ENCODE measurements at places on chromosomes 1 and 21. TPM values are rescaled to one million over a fixed set of nuclear protein-coding genes. Genes with fewer than 3 reads are reported as not detected.

GRCh38 chr1:29498126-29499103, 262.1 kb downstream of the PTPRU start:
- H3K27ac ChIP-seq = no peak overlapping the region
- H3K27me3 ChIP-seq = peaks cover 39% of the 10 kb centered on the region
- H3K4me3 ChIP-seq = no peak overlapping the region
- no peaks in the 10 kb centered on the region for H3K4me1 ChIP-seq
- DNase-seq = peak; percentile 26
- H3K36me3 ChIP-seq = no peaks in the 10 kb centered on the region

GRCh38 chr1:34412598-34413370, 236.1 kb downstream of the C1orf94 start:
- H3K27me3 ChIP-seq = peaks cover 23% of the 10 kb centered on the region
- no peak overlapping the region for H3K4me3 ChIP-seq
- no peak overlapping the region for H3K27ac ChIP-seq
- DNase-seq = no peak
- no peaks in the 10 kb centered on the region for H3K36me3 ChIP-seq

GRCh38 chr1:246425139-246425794, 81.8 kb downstream of the SMYD3 start:
- H3K27ac ChIP-seq = no peak overlapping the region
- H3K4me1 ChIP-seq = peaks cover 6% of the 10 kb centered on the region
- no peak overlapping the region for H3K4me3 ChIP-seq
- no peaks in the 10 kb centered on the region for H3K27me3 ChIP-seq
- no peak for DNase-seq

- peaks cover 4% of the 10 kb centered on the region for H3K27me3 ChIP-seq
- H3K27ac ChIP-seq = no peak overlapping the region
- DNase-seq = no peak
- no peak overlapping the region for H3K4me3 ChIP-seq
- peaks cover 5% of the 10 kb centered on the region for H3K4me1 ChIP-seq
These were observed 252.5 kb upstream of the PLXNA2 start for GRCh38 chr1:208496467-208497371.

- H3K27ac ChIP-seq = peak overlapping the region; percentile 95
- peaks cover 1% of the 10 kb centered on the region for H3K36me3 ChIP-seq
- peak overlapping the region; percentile 81 for H3K4me3 ChIP-seq
These were observed 837 bp upstream of the DESI2 start for GRCh38 chr1:244651956-244652622.

DNA sequence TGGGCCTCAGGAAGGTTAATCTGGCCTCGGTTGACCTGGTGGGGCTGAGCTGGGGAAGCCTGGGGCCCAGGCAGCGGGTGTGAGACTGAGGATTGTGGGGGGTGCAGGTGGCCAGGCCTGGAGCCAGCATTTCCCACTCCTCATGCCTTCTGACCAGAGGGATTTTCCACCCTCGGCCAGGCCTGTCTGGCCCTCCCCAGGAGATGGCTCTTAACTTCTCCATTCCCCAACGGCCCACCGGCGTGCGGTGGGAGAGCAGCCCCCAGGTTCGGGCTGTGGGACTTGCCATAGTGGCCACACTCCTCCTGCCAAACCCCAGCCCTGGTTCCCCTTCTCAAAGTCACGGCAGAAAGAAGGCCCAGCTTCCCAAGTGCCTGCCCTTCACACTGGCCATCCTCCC, 126.5 kb upstream of the RUNX3 start:
- no peak overlapping the region for H3K27ac ChIP-seq
- H3K36me3 ChIP-seq = no peaks in the 10 kb centered on the region
- H3K27me3 ChIP-seq = peaks cover 30% of the 10 kb centered on the region
- DNase-seq = no peak

- peak overlapping the region; percentile 9 for H3K27ac ChIP-seq
- no peaks in the 10 kb centered on the region for H3K27me3 ChIP-seq
- H3K36me3 ChIP-seq = peaks cover 2% of the 10 kb centered on the region
- no peak for DNase-seq
- peaks cover 2% of the 10 kb centered on the region for H3K4me1 ChIP-seq
These were observed 57.3 kb downstream of the PSMG1 start for GRCh38 chr21:39125752-39126485.

GRCh38 chr1:67850611-67851075, 17.4 kb upstream of the GNG12 start:
- H3K36me3 ChIP-seq = no peaks in the 10 kb centered on the region
- DNase-seq = no peak
- no peak overlapping the region for H3K4me3 ChIP-seq
- peaks cover 16% of the 10 kb centered on the region for H3K4me1 ChIP-seq
- peak overlapping the region; percentile 15 for H3K27ac ChIP-seq

- H3K4me1 ChIP-seq = peaks cover 36% of the 10 kb centered on the region
- DNase-seq = no peak
- H3K27me3 ChIP-seq = no peaks in the 10 kb centered on the region
- H3K4me3 ChIP-seq = no peak overlapping the region
- peaks cover 4% of the 10 kb centered on the region for H3K36me3 ChIP-seq
- no peak overlapping the region for H3K27ac ChIP-seq
These were observed 183.5 kb downstream of the RERE start for GRCh38 chr1:8633741-8634501.

DNA sequence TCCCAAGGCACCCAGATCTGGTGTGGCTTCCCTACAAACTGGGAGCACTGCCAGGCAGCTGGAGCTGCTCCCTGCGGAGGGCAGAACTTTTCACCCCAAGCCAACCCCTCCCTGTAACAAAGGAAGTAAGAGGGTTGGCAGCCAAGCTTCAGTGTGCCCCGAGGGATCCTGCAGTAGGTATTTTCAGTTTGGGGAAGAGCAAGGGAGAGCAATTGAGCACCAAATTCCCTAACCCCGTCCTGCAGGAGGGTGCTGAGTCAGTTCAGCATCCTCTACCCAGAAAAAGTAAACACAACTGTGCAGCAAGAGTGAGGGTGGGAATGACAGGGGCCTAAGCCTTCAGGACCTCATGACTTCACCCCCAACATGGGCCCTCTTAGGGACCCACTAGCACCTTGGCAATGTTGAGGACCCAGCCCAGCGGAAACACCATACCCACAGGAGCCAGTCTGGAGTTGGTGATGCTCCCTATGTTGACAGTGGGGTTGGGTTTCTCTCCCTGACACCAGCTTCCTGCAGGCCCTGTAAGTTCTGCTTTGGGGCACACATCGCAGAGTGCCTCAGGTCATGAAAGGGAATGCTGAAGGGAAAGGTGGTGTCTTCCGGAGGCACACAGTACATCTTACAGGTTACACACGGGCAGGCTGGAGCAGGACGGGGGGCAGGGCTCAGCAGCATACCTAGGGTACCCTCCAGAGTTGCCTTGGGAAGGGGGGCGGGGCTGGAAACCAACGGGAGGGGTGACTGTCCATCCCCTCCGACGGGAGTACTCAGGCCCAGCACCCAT, 14.8 kb downstream of the SH3BP5L start:
- H3K4me1 ChIP-seq = no peaks in the 10 kb centered on the region
- no peaks in the 10 kb centered on the region for H3K27me3 ChIP-seq
- DNase-seq = no peak
- H3K27ac ChIP-seq = no peak overlapping the region
- no peak overlapping the region for H3K4me3 ChIP-seq
- H3K36me3 ChIP-seq = peaks cover 28% of the 10 kb centered on the region

DNA sequence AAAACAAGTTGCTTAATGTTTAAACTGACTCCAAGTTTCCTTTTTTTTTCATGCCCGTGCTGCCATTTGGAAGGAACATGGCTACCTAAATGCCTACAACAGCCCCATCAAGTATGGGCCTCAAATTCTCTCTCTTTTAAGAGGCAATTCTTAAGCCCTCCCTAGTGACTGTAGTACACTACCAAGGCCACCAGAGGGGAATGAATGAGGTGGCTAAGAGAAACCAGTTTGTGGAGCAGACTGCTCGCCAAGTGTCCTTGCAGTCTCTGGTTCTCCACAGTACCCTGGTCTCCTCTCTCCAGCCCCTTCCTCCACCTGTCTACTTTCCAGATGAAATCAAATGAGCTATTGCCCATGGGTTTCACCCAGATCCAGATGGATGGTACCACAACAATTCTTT, 1809.6 kb downstream of the BRINP3 start:
- no peak overlapping the region for H3K27ac ChIP-seq
- DNase-seq = no peak
- H3K4me3 ChIP-seq = no peak overlapping the region

DNA sequence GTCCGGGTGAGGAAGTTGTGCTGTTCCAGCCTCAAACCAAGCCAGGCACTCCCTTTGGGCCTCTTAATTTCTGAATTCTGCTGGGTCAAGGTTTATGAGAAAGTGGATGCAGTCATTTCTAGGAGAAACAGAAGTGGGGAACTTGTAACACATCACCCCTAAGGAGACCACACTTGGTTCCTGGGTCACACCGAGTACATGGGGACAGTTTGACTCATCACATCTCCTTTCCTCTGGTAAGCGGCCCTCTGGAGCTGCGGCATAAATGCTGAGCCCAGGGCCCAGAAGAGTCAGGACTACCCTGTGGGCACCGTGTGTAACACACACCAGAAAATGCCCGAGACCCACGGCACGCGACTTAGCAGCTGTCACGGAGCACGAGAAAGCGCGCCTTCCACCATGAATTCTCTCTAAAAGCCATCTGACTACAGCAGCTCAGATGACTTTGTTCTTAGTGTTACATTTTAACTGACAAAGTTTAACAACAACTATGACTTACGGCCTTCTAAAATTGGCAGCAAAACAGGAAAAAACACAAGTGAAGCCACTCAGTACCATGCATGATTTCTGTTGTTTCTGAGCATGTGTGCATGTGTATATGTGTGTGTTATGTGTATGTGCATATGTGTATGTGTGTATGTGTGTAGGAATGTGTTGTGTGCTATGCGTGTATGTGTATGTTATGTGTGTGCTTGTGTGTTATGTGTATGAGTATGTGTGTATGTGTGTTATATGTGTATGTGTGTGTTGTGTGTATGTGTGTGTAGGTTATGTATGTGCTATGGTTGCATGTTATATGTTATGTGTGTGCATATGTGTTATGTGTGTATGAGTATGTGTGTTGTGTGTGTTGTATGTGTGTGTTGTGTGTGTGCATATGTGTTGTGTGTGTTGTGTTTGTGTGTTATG, 50.8 kb downstream of the TOMM20 start:
- DNase-seq = no peak
- H3K27me3 ChIP-seq = no peaks in the 10 kb centered on the region
- no peak overlapping the region for H3K27ac ChIP-seq
- no peaks in the 10 kb centered on the region for H3K36me3 ChIP-seq
- H3K4me3 ChIP-seq = no peak overlapping the region

DNA sequence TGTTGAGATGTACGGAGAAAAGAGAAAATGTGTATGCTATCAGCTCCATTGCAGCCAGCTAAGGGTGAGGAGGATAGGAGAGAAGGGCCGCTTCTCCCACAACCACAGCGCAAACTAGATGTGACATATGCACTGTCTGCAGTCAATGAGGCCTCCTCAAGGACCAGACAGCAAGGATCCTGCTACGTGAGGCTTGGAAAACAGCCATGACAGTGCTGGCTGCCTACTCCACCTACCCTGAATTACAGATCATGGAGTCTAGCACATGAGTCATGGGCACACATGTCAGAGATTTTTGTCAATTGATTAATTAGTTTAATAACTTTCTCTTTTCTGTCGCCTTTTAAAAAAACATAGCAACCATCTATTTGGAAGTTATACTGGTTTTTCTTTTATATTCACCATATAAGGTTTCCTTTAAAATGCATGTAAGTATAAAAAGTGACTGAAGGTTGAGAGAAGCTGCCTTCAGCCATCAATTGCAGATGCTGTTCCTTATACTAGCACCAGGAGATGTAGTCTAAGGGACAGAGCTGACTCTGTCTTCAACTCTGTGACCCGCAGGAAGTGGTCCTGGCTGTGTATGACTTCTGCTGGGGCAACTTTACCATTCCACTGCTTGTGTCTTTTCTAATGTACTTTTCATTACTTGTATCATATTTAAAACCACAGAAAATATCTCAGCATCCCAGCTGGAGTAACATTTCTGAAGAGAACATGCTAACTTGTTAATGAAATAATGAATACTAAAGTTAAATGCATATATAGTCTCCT, 3.1 kb downstream of the VPS26C start:
- H3K27ac ChIP-seq = peak overlapping the region; percentile 79
- no peak for DNase-seq
- H3K4me3 ChIP-seq = no peak overlapping the region
- no peaks in the 10 kb centered on the region for H3K36me3 ChIP-seq

- H3K4me1 ChIP-seq = peaks cover 6% of the 10 kb centered on the region
- DNase-seq = no peak
- no peak overlapping the region for H3K27ac ChIP-seq
- H3K4me3 ChIP-seq = no peak overlapping the region
- H3K27me3 ChIP-seq = no peaks in the 10 kb centered on the region
These were observed 300.4 kb downstream of the PTPRC start for GRCh38 chr1:198939286-198939685.

- H3K27me3 ChIP-seq = peaks cover 12% of the 10 kb centered on the region
- no peak overlapping the region for H3K4me3 ChIP-seq
- no peaks in the 10 kb centered on the region for H3K36me3 ChIP-seq
- no peak overlapping the region for H3K27ac ChIP-seq
- peaks cover 5% of the 10 kb centered on the region for H3K4me1 ChIP-seq
- DNase-seq = no peak
These were observed 70.7 kb downstream of the COL24A1 start for GRCh38 chr1:86085741-86086409.

DNA sequence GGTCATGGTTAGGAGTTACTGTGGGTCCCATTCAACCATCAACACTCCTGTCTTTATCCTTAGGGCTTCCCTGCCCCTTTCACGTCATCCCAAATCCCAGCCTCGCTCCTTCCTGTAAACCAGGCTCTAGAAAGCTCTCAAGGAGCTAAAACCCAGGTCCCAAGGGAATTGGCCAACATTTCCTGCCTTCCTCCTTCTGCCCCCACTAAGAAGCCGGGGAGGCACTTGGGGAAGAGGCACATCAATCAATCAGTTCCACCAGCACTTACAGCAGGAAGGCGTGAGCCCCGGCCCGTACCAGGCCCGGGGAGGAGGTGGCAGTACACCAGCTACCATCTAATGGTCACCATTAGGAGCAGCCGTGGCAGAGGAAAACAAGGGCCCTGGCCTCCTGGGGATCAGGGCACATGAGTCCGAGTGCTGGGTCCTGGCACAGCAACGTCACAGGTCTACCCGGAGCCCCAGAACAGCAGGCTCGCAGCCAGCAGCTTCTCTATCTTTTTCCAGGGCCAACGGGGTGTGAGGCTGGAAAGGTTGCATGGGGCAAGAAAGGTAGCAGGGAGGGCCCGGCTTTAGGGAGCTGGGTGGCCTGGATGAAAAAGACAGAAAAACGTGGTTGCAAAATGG, 108.6 kb downstream of the CASZ1 start:
- H3K27ac ChIP-seq = no peak overlapping the region
- peaks cover 8% of the 10 kb centered on the region for H3K27me3 ChIP-seq
- no peaks in the 10 kb centered on the region for H3K36me3 ChIP-seq
- H3K4me3 ChIP-seq = no peak overlapping the region
- no peak for DNase-seq

DNA sequence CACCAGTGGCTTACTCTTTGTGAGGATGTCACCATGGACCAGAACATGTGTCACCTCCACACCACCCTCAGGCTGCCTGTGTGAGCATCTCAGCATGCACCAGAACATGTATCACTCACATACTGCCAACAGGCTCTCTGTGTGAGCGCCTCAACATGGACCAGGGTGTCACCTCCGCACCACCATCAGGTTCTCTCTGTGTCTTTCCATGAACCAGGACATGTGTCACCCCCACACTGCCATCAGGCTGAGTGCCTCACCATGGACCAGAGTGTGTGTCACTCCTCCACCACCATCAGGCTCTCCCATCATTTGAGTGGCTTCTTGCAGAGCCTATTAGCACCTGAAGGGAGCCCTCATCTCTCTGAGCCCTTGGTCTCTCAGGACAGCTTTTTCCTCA, 125.2 kb downstream of the ZNF648 start:
- no peak overlapping the region for H3K27ac ChIP-seq
- no peak overlapping the region for H3K4me3 ChIP-seq
- H3K36me3 ChIP-seq = no peaks in the 10 kb centered on the region
- H3K27me3 ChIP-seq = peaks cover 9% of the 10 kb centered on the region

CLCA4 gene
- not detected for total RNA-seq

LIN28A gene
- not detected for total RNA-seq

BTBD8 gene
- 8.4 TPM for total RNA-seq

OR2L5 gene
- total RNA-seq = not detected
